ENCODE measurements at places on chromosomes 4 and X. TPM values are rescaled to one million over a fixed set of nuclear protein-coding genes. Genes with fewer than 3 reads are reported as not detected.

ZIC3 gene
- 2.3 TPM for total RNA-seq

SPANXN4 gene
- not detected for total RNA-seq

CXCL6 gene
- total RNA-seq, result not detected

ANKRD17 gene
- 87.9 TPM for total RNA-seq

TKTL1 gene
- total RNA-seq, result 0.91 TPM

CYBB gene
- not detected for total RNA-seq

PARM1 gene
- 0.73 TPM for total RNA-seq

FOXR2 gene
- not detected for total RNA-seq

PPP1R2C gene
- total RNA-seq, result not detected

HPGD gene
- total RNA-seq, result not detected

EREG gene
- total RNA-seq, result not detected

FRG2 gene
- total RNA-seq, result not detected

HADH gene
- total RNA-seq, result 74.3 TPM

MAP7D2 gene
- total RNA-seq, result 6.5 TPM

PWWP3B gene
- total RNA-seq, result 1.0 TPM

HPSE gene
- total RNA-seq, result 0.32 TPM

AFF1 gene
- 37.8 TPM for total RNA-seq

CT45A10 gene
- not detected for total RNA-seq

ETDA gene
- total RNA-seq, result not detected

NUP62CL gene
- total RNA-seq, result 6.1 TPM

ARHGAP6 gene
- 2.3 TPM for total RNA-seq

DKK2 gene
- not detected for total RNA-seq

CTAG1B gene
- total RNA-seq, result not detected

KLKB1 gene
- total RNA-seq, result 0.49 TPM

AFP gene
- not detected for total RNA-seq

PAGE2 gene
- not detected for total RNA-seq

UCHL1 gene
- total RNA-seq, result 285 TPM

RBM41 gene
- total RNA-seq, result 22.4 TPM

RRAGB gene
- total RNA-seq, result 14.6 TPM

TSPAN6 gene
- total RNA-seq, result 69.7 TPM

AMBN gene
- total RNA-seq, result not detected

GATB gene
- total RNA-seq, result 24.9 TPM

NLGN4X gene
- 57.4 TPM for total RNA-seq

JADE3 gene
- 18.8 TPM for total RNA-seq

VGLL1 gene
- not detected for total RNA-seq

ASB11 gene
- not detected for total RNA-seq

LGI2 gene
- 4.6 TPM for total RNA-seq

SLC38A5 gene
- total RNA-seq, result 8.8 TPM

NDP gene
- total RNA-seq, result 4.3 TPM

PNMA6A gene
- 9.7 TPM for total RNA-seq

AKAP4 gene
- not detected for total RNA-seq

F8A2 gene
- not detected for total RNA-seq

LRBA gene
- total RNA-seq, result 28.2 TPM

GPR50 gene
- total RNA-seq, result 4.4 TPM

SSX1 gene
- total RNA-seq, result not detected

ASIC5 gene
- not detected for total RNA-seq

XKRX gene
- 0.41 TPM for total RNA-seq

DCAF12L2 gene
- 3.3 TPM for total RNA-seq

MFSD8 gene
- 17.8 TPM for total RNA-seq

CYTL1 gene
- total RNA-seq, result 13.5 TPM

CLRN2 gene
- total RNA-seq, result not detected

FREM3 gene
- total RNA-seq, result not detected

All from neural crest cell (in vitro differentiated cells).